Regular cardiac myocyte (primary cell): ENCODE measurements at places on chromosomes 4 and X. TPM values are rescaled to one million over a fixed set of nuclear protein-coding genes. Genes with fewer than 3 reads are reported as not detected.

Gene SMIM10
- total RNA-seq, result 5.4 and 7.3 TPM in 2 replicates

Gene ABLIM2
- 0.56 and 1.5 TPM in 2 replicates for total RNA-seq

Gene REPS2
- 0.38 and 0.85 TPM in 2 replicates for total RNA-seq

Gene FMR1NB
- not detected in 2 replicates for total RNA-seq

Gene CXCR3
- total RNA-seq, result not detected in 2 replicates

Gene PKD2
- 53.5 and 108 TPM in 2 replicates for total RNA-seq

Gene SPANXN3
- not detected in 2 replicates for total RNA-seq

Gene UGT2B17
- total RNA-seq, result not detected in 2 replicates

Gene CHIC2
- 96.4 and 101 TPM in 2 replicates for total RNA-seq

Gene TDO2
- under 0.01 and 0.28 TPM in 2 replicates for total RNA-seq

Gene SPATA4
- 0.19 and 0.28 TPM in 2 replicates for total RNA-seq

Gene HSFX2
- total RNA-seq, result not detected in 2 replicates

Gene NSUN7
- under 0.01 TPM in 1 of 2 replicates, not detected in the other for total RNA-seq

Gene LIMCH1
- 13.8 and 20.3 TPM in 2 replicates for total RNA-seq

Gene FRG2
- total RNA-seq, result under 0.01 TPM in 1 of 2 replicates, not detected in the other

Gene SFRP2
- total RNA-seq, result not detected in 2 replicates

Gene GABRG1
- not detected in 2 replicates for total RNA-seq

Gene PPP1R2C
- not detected in 2 replicates for total RNA-seq

Gene RNF212
- 0.77 and 1.7 TPM in 2 replicates for total RNA-seq

Gene CTAG1A
- not detected in 2 replicates for total RNA-seq

Gene TADA2B
- 9.3 and 12.3 TPM in 2 replicates for total RNA-seq

Gene SRPX
- 132 and 292 TPM in 2 replicates for total RNA-seq

Gene GNRHR
- total RNA-seq, result not detected in 2 replicates

Gene SMPX
- total RNA-seq, result not detected in 2 replicates

Gene SHOX
- total RNA-seq, result not detected in 2 replicates
